ENCODE measurements at places on chromosomes 3 and 15. TPM values are rescaled to one million over a fixed set of nuclear protein-coding genes. Genes with fewer than 3 reads are reported as not detected.
A peak's percentile ranks its signal among the peaks of the same experiment; 100 is the strongest.

DNA sequence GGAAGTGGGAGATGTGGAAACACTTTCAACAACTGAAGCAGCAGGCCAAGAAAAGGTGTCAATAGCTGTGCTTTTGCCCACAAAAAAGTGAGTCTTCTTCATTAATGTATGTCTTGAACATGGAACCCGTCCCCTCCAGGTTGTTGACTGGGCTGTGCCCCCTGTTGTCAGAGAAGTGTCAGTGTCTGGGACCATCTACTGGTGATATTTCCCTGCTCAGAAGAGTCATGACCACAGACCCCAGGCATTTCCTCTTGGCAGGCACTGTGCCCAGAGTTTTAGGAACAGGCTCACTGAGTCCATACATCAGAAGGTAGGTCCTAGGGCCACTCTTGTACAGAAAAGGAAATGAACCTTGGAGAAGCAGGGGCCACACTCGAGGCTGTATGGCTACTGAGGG is 54.8 kb upstream of the LARS2 start:
- DNase-seq = no peak

- no peak for DNase-seq
These were observed 8.1 kb upstream of the ADPRH start for GRCh38 chr3:119571230-119571629.

NANOGP8 gene
- total RNA-seq = not detected

EFHB gene
- total RNA-seq = not detected

GRCh38 chr3:153551536-153552285 is 389.7 kb downstream of the RAP2B start:
- no peak for DNase-seq

CPLX3 gene
- total RNA-seq = not detected

POU1F1 gene
- not detected for total RNA-seq

DNA sequence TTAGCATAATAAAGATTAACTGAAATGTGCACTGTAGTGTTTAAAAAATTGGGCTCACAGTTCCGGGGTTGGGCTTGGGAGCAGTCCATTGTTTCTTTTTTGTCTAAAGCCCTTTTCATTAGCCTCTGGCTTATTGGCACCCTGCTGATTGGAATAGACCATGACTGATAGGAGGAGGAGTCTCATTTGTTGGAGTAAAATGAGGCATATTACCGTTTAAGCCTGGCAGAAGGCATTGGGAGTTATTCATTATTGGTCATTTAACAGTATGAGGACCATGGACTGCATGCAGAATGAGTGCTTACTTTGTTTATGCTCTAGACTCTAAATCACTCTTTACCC is 139.0 kb upstream of the CGNL1 start:
- DNase-seq = no peak

SKOR1 gene
- not detected for total RNA-seq

DNA sequence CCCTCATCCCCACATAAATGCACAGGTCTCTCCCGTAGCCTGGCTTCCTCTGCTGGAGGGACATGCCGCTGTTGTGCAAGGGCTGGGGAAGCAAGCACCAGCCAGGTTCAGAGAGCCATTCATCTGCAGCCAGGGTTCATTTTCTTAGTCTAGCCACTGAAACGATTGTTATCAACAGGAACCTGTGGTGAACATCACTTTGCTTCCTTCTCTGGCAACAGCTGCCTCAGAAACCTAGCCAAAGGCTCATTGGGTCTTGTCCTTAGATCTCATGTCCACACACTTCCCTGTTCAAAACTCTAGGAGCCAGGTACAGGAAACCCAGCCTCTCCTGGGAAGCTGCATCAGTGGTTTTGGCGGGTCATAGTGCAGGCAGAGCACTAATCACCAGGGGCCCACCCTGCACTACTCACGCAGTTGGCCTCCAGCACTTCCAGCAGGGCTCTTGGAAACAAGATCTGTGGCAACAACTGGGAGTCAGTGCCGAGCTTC is 47.0 kb downstream of the OXNAD1 start:
- DNase-seq = no peak

ST8SIA2 gene
- not detected for total RNA-seq

GRCh38 chr15:60843482-60843881 is 364.5 kb upstream of the ICE2 start:
- DNase-seq = no peak

GRCh38 chr3:16587681-16588060 is 17.6 kb downstream of the DAZL start:
- DNase-seq = no peak

GRCh38 chr3:24682141-24682547 is 187.5 kb upstream of the THRB start:
- DNase-seq = no peak

DNA sequence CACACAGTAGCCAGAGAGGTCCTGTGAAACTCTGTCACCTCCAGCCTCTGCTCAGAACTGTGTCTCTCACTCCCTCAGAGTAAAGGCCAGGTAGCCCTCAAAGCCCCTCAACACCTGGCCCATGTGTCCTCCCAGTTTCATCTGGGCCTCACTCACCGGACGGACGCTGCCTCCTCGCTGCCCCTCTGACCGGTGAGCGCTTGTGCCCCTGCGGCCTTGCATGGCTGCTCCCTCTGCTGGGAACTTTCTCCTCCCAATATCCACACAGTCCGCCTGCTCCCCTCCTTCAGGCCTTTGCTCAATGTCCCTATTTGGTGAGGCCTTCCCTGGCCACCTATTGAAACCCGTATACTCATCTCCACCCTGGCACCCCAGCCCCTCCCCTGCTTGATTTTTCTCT is 36.8 kb upstream of the TRH start:
- no peak for DNase-seq

DNA sequence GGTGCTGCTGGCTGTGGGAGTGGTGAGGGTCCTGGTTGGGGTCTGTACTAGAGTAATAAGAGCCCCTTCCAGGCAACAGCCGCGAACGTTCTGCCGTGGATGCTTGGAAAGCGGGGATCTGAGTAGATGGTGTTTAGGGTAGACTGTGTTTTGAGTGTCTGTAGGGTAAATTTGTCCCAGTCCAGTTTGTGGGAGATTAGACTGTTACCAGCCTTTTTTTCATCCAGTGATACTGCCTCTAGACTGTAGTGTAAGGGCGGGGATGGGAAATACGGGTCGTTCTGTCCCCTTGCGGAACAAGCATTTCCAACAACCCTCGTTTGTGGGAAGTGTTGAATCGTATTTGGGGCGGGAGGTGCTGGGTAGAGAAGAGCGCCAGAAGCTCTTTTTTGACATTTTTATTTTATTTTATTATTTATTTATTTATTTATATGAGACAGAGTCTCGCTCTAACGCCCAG is 424 bp downstream of the HAUS2 start:
- DNase-seq = peak; percentile 45

COL7A1 gene
- 128 TPM for total RNA-seq

CCRL2 gene
- not detected for total RNA-seq
